ENCODE measurements at places on chromosomes 12 and 14. TPM values are rescaled to one million over a fixed set of nuclear protein-coding genes. Genes with fewer than 3 reads are reported as not detected.

DNA sequence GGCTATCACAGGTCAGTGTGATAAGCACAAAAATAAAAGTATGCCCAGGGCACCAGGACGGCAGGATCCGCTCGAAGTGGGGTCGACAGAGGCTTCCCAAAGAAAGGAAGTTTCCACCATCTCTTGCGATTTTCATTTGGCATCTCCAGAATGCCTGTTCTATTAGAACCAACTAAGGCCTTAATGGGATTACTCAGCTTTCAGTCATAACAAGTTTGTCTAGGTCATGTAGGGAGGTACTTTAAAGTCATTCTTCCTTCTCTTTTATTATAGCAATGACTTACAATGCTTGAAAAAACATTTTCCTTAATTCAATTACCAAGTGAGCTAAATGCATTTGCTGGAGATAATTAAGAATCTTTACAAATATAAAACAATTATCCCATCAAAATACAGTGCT, 83.6 kb upstream of the DIO3 start:
- no peak for DNase-seq

- DNase-seq = no peak
Measured at GRCh38 chr12:77682488-77682887, 148.2 kb upstream of the NAV3 start.

- DNase-seq = no peak
Measured at GRCh38 chr12:10030446-10030845, at the start of gene CLEC9A. TSS of gene CLEC9A (plus strand) at chr12:10030682. CDS start at chr12:10052688, 22,006 bp downstream.

- DNase-seq = no peak
Measured at GRCh38 chr14:38197001-38197783, 10.5 kb upstream of the SSTR1 start.

DNA sequence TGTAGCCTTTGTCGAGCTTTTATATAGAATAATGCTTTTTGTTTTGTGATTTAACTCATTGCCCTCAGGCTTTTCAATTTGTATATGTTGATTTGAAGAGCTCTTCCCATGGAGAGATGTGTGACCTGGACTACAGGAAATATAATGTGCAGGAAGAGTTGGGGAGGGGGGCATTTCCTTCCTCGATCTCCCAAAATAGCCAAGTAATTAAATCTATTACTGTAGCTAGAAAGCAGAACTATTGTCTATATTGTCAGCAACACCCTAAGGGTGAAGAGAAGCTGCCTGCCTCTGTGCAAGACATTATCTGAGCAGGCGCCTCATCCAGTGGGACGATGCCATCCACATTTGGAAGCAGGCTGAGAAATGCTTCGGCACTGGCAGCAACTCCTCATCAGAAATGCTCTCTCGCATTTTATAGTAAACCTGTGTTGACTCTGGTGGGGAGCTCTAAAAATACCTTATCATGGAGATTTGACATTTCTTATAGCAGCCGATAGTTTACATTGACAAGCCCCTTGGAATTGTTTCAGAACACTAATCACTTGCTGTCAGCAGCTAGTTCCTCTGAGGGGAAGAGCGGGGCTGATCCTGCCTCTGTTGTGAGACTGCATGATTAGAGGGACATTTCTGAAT, 392.5 kb upstream of the RGS6 start:
- DNase-seq = no peak

- DNase-seq = no peak
Measured at GRCh38 chr12:126488806-126489205, 1423.6 kb downstream of the AACS start.

GRCh38 chr12:79834712-79835376, 100.1 kb downstream of the PPP1R12A start:
- DNase-seq = no peak

- DNase-seq = no peak
Measured at GRCh38 chr12:129163861-129164260, 310.6 kb downstream of the GLT1D1 start.

DNA sequence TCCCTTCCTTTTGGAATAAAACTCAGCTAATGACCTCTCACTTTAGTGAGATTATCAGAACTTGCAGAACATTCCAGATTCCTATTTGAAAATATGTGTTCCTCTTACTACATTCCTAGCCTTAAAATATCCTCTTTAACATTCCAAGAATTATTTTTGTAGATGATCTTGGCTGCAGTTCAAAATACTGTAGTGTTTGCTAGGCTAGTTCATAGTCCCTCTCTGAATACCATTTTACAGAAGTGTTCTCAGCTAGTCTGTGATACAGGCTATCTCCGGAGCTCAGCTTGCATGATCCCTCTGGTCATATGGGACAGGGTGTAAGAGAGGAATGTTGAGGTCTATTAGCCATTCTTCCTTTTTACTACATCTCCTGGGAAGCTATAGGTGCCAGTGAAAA, 17.6 kb upstream of the GPR33 start:
- no peak for DNase-seq

DNA sequence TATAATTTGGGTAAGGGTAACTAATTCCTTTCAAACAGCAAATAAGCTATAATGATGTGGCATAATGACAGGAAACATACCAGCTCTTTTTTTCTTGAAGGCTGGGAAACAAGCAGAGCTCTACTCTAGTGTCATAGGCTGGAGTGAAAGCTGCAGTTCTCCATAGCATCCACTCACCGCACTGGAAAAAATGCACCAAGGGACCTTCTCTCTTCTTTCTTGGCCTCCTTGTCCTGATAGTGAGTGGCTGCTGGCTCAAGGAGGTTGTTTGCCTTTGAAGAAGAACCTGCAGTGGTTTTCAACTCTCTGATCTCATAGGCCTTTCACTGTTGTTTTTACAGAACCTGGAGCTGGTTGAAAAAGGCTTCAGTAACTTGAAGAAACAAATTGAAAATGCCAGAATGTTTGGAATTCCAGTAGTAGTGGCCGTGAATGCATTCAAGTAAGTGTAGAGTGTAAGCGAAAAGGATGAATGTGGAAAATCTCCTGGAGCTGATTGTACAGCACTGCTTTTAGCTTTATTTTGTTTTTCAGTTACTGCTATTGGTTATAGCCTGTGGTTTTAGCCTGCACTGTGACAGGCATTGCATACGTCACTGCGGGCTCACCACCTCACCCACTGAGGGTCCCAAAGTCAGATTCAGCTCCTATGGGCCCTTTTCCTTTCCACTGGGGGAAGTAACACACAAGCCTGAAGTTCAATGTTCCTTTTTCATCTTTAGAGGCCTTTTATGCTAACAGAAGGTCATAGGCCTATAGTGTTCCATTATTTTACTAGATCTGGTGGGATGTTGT, 17.2 kb upstream of the AKAP5 start:
- DNase-seq = no peak

GRCh38 chr14:23562822-23563472, 4.6 kb downstream of the AP1G2 start:
- no peak for DNase-seq

DNA sequence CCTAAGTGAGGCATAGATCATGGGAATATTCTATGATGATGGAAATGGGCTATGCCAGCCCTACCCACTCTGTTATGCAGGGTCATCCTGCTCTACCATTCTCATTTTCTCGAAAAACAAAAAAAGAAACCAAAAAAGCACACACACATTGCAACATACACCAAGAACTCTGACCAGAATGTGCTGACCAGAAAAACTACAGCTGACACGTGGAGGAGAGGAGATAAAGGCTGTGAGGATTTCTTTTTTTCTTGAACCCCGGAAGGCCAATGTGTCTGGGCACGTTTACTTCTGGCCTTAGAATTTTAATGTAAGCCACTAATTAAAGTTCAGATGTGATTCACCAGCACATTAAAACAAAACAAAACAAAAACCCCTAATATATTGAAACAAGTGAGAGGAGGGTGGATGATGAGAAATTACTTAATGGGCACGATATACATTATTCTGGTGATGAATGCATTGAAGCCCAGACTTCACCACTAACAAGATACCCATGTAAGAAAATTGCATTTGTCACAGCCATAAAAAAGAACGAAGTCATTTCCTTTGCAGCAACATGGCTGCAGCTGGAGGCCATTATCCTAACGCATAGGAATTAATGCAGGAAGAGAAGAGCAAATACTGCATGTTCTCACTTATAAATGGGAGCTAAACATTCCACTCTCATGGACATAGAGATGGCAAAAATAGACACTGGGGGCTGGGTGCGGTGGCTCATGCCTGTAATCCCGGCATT, 66.3 kb upstream of the PLEKHG3 start:
- DNase-seq = no peak

DNA sequence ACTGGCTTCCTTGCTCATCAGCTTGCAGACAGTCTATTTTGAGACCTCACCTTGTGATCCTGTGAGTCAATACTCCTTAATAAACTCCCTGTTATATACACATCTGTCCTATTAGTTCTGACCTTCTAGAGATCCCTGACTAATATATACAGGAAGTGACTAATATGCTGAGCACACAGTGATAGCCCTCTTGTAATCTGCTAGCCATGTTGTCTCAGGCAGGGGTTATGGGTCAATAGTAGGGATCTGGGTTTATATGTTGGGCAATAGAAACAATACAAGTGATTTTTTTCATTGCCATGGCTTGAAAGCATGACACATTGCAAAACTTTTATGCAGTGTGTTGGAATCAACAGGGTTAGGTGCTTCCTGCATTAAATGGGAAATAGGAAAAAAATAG, 562.2 kb downstream of the GALC start:
- no peak for DNase-seq

GRCh38 chr12:79156846-79157463, 292.4 kb downstream of the SYT1 start:
- no peak for DNase-seq

DNA sequence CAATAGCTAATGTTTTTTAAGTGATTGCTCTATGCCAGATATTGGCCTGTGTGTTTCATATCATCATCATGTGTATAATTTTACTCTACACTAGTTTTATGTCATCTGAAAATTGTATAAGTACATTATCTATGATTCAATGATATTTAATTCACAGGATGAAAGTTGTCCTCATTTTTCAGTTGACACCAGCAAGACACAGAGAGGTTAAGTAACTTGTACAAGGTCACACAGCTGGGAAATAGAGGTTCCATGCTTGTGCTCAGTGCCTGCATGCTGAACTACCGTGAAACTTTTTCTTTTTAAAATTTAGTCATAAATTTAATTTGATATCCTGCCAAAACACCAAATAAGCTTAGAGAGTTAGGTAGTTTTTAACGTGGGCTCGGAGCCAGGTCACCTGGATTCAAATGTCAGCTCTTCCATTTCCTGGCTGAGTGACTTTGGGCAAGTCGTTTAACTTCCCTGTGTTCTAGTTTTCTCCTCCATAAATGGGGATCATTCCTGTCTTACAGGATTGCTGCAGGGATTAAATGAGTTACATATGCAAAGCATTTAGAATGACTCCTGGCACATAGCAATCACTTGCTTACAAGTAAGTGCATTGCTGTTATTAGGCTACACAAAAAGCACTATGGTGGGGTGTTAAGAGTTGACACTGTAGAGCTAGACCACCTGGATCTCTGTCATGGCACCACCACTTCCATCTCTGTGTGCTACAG, 183.9 kb downstream of the ETV6 start:
- DNase-seq = no peak

DNA sequence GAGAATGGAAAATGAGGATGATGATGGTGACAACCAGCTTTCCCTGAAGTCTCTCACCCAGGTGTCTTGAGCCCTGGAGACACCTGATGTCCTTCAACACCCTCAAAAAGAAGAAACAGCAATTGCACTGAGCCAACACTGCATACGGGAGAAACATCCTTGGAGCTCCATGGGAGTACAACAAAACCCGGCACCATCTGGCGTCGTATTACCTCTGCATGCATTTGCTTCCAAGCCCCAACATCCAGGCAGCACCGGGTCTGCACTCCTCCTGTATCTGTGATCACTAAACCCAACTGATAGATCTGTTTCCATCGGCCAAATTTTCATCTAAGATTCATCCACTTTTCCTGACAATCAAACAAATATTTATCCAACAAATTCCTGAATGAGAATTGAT, 249.9 kb downstream of the DPF3 start:
- DNase-seq = no peak

DNA sequence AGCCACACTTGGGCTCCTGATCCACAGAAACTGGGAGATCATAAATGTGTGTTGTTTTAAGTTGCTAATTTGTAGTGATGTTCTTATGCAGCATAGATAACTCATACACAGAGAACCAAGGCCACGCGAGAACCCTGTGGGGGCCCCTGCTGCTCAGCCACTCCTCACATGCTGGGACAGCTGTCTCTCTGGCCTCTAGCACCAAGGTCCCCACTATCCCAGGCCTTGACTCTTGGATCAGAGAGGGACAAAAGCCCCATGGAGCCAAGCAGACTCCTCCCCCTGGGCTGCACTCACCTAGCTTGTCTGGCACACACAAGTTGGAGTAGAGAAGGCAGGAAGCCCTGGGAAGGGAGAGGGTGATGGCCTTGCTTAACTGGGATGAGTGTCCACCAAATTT, 11.3 kb downstream of the PLD4 start:
- no peak for DNase-seq

DNA sequence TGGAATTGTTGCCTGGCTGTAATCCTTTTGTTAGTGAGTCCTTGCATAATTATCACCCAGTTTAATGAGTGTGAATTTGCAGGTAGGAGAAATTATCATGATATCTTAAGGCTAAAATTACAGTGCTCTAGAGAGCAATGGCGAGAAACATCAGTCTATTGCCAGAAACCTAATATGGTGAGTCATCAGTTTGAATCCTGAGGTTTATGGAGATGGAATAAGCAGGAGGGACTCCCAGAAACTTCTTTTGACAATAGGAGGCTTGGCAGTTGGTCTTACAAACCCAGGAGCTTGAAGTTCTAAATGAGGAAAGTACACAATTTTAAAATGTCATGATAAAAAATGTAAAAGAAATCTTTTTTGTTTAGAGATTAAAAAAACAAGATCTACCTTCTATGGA, 31.5 kb upstream of the CRADD start:
- no peak for DNase-seq

DNA sequence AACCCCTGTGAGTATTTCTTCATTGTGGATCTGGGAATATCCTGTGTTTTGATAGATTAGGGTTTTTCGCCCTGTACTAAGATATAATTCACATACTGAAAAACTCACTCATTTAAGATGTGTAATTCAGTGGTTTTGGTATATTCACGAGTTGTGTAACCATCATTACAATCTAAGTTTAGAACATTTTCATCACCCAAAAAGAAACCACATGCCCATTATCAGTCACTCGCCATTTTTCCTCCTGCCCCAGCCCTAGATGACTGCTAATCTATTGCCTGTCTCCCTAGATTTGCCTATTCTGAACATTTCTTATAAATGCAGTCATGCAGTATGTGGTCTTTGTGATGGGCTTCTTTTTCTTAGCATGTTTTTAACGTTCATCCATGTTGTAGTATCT, 67.9 kb upstream of the ATF1 start:
- DNase-seq = no peak

Gene AQP2
- not detected for total RNA-seq

Gene RESF1
- total RNA-seq = 38.2 TPM

Gene ENDOU
- not detected for total RNA-seq

Gene LTB4R
- 2.9 TPM for total RNA-seq

Gene NFE2
- 0.18 TPM for total RNA-seq

Gene GPR33
- not detected for total RNA-seq

Gene KLRK1
- total RNA-seq = 0.92 TPM

Gene NANOG
- total RNA-seq = 0.09 TPM

Gene SH2B3
- 22.9 TPM for total RNA-seq

Gene SLC8B1
- 57.3 TPM for total RNA-seq
